ENCODE measurements at places on chromosomes 5 and 9.

- DNase-seq, result no peak
Observed at GRCh38 chr9:30771760-30772159, 1612.7 kb upstream of the ACO1 start.

DNA sequence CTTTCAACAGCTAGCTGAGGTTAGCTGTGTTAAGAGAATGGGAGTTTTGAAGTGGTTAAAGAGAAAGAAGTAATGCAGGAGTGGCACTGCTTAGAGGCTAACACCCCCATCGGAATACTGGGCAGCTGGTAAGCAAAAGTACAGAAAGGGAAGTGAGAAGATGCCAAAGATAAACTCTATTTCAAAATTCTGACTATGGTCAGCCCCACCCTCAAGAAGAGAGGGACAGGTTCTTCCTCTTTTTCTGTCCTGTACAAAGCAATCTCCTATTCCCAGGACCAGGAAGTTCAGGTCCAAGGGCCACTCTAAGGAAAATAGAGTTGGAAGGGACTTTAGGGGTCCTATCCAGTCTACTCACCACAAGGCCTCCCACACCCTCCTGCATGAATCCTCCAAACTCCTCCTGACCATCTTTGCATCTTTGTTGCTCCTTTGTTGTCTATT, 45.9 kb upstream of the JAK2 start:
- peak; percentile 42 for DNase-seq

GRCh38 chr9:121607434-121608167, 43.8 kb upstream of the DAB2IP start:
- DNase-seq, result no peak

GRCh38 chr5:103646698-103647614, 84.4 kb upstream of the NUDT12 start:
- no peak for DNase-seq

DNA sequence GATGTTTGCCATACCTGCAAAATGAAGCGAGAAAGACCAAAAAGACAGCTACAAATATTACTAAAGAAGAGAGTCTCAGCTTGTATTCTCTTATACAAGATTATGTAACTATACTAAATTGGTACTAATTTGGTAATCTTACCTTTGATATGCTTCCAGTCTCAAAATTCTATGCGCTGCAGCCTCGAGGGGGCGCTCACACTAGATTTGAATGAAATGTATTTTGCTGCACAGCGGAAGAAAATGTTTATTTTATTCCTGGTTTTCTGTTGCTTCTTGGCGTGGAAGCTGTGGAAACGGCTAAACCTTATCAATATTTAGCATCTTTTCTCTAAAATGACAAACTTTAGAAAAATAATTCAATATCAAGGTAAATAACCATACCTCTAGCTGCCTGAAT, 267.0 kb upstream of the NUDT12 start:
- no peak for DNase-seq

- DNase-seq, result no peak
Observed at GRCh38 chr5:74877624-74878304, 11.6 kb upstream of the FAM169A start.

- DNase-seq, result no peak
Observed at GRCh38 chr9:9799287-9799686, 813.5 kb downstream of the PTPRD start.

- DNase-seq, result no peak
Observed at GRCh38 chr5:148791334-148791667, 35.1 kb upstream of the ADRB2 start.

DNA sequence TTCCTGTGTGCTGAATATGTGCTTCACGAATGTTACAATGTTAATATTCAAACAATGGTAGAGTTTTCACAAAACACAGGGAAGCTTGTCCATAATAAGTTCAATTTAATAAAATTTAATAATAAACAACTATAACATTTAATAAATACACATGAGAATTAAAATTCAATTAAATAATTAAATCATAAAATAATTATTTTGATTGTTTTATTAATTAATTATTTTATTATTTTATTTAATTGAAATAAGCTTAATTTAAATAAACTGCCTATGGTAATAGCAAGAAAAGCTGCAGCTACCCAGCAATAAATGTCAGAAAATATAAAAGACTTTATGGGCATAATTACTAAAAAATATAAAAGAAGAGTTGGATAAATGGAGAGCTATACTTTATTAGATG, 149.0 kb upstream of the NFIB start:
- no peak for DNase-seq

- no peak for DNase-seq
Observed at GRCh38 chr5:86878250-86878649, 260.5 kb downstream of the COX7C start.

DNA sequence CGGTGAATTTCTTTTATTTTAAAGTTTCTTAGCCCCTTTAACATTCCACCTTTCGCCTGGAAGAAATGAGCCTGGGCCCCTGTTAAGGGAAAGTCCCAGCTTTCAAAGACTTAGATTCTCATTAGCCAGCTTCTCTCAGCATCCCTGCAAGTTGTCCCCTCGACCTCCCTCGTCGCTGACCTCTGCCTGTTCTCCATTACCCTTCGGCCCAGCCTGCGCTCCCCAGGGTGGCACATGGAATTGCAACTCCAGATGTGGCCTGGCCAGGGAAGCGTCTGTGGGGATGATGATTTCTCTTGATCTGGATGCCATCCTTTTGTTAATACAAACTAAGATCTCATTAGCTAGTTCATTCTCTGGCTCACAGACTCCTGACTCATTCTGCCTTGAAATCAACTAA, 43.4 kb upstream of the FANCC start:
- no peak for DNase-seq

DNA sequence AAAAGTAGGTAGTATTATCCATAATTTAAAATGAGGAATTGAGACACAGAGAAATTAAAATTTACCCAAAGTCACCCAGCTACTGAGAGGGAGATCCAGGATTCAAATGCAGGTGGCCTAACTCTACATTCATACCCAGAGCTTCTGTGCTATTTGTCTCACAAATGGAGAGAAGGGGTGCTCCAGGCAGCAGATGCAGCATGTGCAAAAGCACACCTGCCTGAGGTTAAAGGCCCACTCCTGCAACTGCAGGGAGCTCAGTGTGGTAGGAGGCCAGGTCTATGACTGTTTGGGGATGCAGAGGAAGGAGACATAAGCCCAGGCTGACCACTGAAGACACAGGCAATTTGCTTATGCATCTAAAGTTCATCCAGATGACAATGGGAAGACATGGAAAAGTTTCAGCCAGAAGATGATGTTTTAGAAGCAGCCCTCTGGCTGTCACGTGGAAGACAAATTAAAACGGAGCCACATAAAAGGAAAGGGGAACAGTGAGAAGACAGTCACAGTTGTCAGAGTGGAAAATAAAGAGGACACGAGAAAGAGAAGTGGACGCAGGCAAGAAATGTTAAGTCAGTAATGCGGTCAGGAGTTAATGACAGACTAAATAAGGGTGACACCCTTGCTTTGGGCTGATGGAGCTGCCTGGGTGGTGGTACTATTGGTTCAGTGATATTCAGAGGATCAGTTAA, 214.7 kb downstream of the EBF1 start:
- DNase-seq, result no peak

GRCh38 chr9:137458194-137459151, 661 bp downstream of the NSMF start:
- DNase-seq, result no peak

DNA sequence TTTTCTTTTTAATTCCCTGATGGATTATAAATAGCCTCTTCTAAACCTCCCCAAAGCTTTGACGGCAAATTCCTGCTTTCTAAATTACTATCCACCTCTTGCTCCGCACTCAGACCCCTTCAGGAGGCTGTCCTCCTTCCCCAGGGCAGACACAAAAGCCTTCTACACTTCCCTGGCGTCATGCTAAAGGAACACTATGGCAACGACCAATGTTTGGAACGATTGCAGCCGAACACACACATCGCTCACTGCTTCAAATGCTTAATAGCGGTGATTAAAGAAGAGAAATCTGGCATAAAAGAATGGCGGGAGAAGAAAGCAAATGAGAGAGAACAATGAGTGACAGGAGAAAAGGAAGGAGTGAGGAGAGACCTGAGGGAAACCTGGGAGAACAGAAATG, 297.3 kb downstream of the MLLT3 start:
- no peak for DNase-seq

DNA sequence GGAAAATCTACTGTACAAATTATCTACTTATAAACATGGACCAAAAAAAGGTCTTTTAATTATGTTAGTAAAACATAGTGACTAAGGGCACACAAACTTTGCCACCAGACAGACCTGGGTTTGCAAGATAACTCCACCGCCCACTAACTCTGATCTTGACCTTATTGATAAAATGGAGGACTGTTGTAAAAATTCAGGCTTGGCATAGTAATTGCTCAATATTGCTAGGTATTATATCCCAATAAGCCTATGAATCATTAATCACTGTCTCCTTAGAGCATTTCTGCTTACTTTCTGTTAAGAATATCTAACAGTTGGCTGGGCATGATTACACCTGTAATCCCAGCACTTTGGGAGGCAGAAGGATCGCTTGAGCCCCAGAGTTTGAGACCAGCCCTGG, 3.8 kb downstream of the C9orf40 start:
- DNase-seq, result peak; percentile 92

- peak; percentile 30 for DNase-seq
Observed at GRCh38 chr9:113345190-113345589, 4.2 kb upstream of the BSPRY start.

DNA sequence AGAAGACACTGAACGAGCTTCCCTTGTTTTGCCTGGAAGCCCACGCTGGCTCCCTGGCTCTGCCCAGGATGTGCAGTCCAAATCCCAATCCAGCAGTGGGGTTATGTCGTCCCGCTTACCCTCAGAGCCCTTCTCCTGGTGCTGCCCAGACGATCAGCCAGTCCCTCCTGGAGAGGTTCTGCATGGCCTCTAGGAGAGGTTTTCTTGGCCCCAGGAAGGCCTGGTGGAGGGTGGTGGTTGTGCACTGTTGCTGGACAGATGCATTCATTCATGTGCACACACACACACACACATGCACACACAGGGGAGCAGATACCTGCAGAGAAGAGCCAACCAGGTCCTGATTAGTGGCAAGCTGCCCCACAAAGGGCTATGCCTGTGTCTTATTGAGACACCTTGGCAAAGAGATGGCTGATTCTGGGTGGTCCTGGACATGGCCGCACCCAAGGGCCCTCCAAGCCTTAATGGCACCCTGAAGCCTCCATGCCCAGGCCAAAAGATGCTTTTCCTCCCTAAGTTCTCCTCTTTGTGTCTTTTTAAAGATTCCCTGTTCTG, 10.5 kb upstream of the OLFM1 start:
- DNase-seq, result no peak

- no peak for DNase-seq
Observed at GRCh38 chr9:83006378-83006777, 56.6 kb downstream of the RASEF start.

DNA sequence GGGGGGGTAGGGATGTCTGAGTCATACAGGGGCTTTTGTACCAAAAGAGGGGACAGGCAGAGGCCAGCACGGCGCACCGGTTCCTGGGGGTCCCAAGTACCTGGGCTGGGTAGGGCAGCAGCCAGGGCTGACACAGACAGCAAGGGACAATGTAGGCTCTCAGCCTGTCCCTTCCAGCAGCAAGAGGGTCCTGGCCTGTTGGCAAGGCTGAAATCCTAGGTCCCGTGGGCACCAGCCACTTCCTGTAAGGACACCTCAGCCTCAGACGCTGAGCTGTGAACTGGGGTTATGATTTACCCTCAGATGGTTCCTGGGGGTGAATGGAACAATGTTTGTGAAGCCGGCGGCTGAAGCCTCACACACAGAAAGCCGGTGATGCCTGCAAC, 41.3 kb downstream of the NACC2 start:
- DNase-seq, result no peak

GRCh38 chr9:39587844-39588499, 232.5 kb downstream of the SPATA31A1 start:
- no peak for DNase-seq

DNA sequence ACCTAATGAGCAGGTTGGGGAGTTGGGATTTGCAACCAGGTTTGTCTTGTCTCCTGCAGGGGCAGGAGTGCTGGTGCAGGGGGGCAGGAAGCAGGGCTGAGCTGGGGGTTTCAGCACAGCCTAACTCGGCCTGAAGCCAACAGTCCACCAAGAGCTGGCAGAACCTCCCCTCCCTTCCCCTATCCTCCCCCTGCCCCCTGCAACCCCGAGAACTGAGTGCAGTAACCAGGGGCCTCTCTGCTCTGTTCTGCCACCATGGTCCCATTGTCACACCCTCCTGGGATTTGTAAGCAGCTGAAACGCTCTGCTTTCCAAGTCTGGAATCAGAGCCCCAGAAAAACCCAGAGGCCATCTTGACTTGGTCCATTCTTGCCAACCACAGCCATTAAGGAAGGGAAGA, 72.9 kb downstream of the ARHGEF37 start:
- no peak for DNase-seq

DNA sequence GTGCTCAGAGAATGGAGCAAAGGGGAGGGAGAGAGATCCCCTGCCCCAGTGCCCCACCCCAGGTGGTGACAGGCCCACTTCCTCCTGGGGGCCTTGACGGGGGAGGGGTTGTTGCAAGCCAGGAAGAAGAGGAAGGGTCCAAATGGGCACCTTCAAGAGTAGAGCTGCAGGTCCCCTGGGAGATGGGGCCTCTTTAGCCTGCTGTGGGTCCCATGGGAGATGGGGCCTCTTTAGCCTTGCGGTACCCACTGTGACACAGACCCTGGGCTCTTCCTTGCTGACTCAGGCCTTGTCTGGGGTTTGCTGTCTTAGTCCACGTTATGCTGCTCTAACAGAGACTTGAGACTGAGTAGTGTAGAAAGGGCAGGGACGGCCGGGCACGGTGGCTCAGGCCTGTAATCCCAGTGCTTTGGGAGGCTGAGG, 9.6 kb upstream of the TOR4A start:
- no peak for DNase-seq

- no peak for DNase-seq
Observed at GRCh38 chr5:12848709-12849108, 944.5 kb upstream of the CTNND2 start.

GRCh38 chr9:86854898-86855523, 92.3 kb downstream of the GAS1 start:
- no peak for DNase-seq

GRCh38 chr9:124282442-124283227, 24.9 kb downstream of the NEK6 start:
- DNase-seq, result peak; percentile 90

DNA sequence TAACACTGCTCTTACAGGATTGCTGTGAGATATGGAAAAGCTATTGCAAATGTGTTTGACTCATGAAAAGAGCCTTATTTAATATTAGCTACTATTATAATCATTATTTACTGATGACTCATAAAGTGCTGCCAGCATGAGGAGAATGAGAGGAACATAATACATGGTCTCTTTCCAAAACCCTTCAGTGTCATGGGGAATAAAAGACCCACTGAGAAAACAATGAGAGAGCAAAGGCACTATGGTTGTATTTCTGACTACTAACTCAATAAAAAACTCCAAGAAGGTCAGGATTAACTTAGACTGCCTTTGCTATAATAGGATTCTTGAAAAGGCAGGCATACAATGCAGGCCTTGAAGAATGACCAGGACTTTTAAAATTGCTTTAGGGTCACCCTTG, 633.5 kb downstream of the DTWD2 start:
- no peak for DNase-seq

- no peak for DNase-seq
Observed at GRCh38 chr5:67214707-67215447, 18.3 kb upstream of the CD180 start.

- no peak for DNase-seq
Observed at GRCh38 chr5:95908799-95909198, 52.9 kb downstream of the ELL2 start.

GRCh38 chr5:113569396-113569795, 55.9 kb downstream of the YTHDC2 start:
- DNase-seq, result no peak
